ENCODE measurements at places on chromosomes 4 and X.

DNA sequence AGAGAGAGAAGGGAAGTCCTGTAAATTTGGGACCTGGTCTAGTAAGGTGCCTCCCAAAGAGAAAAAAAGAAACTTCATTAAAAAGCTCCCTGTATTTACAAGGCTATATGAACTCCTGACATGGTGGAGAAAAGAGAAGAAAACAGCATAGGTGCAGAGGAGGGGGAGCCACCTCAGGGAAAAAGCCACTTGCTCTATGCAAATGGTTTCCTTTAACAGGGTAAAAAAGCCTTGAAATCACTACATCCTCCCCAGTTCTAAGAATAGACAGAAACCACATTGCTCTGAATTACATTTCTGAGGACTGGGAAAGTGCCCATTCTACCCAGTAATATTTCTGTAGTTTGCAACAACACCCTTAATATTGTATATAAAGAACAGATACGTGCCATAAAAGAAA lies 165.5 kb downstream of the KLF8 start:
- DNase-seq = no peak

DNA sequence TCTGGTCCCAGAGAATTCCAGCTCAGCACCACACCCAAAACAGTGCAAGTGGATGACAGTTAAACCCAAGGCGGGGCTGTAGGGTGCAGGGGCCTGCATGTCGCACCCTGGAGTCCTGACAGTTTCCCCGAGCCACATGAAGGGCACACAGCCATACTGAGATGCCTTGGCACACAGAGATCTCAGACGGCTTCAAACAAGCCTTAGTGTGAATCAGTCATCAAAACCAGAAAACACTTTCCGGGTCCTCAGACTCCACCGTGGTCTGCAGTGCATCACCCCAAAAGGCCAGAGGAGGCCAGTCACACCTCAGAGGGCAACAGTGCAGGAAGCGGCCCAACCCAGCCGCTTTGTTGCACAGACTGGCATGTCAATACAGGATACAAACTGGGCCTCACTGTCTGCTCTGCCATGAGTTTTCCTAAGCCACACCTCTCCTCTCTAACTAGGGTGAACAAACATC lies 64.6 kb upstream of the ENPP6 start:
- DNase-seq = peak; percentile 72

DNA sequence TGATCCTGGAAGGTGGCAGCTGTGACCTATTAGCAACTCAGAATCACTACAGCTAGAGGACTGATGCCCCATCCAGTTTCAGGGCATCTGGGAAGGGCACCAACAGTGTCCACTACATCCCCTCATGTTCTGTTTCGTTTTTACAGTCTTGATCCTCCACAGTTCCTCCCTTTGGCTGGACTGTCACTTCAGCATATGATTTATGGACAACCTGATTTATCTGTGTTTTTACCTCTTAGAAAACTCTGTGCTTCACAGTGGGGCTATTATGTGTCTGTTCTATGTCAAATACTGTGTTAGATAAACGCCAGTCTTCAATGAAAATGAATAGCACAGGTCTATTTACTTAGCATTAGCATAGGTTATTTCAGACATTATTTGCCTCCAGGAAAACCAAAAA lies 63.1 kb upstream of the GRPR start:
- no peak for DNase-seq

DNA sequence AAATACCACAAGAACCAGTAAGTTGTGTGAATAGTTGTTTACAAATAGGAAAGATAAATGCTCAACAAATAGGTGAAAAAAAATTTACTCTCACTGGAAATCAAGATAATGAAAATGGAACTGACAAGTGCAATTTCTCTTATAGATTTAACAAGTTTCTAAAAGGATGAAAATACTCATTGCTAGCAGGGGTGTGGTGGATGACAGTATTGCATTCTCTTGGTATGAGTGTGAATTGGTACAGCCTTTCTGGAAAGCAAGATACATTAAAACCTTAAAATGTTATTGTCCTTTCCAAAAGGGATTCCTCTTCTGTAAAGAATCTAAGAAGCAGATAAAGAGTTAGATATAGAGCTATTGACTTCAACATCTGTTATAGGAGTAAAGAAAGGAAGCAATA lies 240.0 kb upstream of the RPS6KA3 start:
- no peak for DNase-seq

GRCh38 chrX:3807906-3808305 lies 94.5 kb upstream of the PRKX start:
- no peak for DNase-seq

- no peak for DNase-seq
Observed at GRCh38 chr4:155688211-155688610, 21.6 kb downstream of the GUCY1A1 start.

DNA sequence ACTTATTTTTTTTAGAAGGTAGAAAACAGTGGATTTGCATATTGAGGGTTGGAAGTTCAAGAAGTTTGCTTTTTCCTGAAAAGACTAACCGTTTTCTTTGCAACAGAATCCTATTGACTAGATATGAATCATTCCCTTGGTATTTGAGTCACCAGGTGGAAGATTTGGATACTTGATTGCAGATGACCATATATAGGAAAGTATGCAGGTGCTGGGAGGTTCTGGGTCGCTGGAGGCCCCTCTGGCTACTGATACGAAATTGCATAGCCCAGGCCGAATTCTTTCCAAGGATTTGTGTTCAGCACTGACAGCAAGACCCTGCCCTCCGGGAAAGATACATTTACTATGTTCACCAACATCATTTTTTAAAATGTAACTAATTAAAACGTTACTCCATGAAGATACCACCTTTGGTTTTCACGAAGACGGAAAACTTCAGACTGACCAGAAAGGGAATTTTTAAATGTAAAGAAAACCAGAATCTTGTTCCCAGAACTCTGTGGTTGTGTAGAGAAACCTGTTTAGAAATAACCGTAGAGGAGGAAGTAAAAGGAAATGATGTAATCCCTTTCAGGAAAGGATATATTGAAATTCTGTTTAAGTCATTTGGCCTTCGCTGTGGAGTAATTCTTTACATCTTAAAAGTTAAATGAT lies 946 bp downstream of the ANXA3 start:
- DNase-seq = peak; percentile 30

- DNase-seq = no peak
Observed at GRCh38 chr4:4269331-4269731, 20.6 kb downstream of the LYAR start.

DNA sequence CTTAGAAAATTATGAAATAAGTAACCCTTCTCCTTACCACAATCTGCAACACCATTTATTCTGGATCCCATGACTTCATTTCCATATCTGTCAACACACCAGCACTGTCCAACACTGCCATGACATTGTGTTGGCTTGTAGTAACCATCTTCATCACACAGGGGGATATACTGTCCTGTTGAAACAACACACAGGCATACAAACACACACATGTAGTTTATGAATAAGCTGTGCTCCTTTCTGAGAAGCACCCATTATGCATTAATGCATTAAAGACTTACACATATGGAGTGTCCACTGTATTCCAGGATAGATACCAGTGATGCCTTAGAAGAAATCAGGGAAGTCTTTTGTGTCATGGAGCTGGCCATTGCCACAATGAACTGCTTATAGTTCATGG lies 496.9 kb downstream of the SPOCK3 start:
- no peak for DNase-seq

- DNase-seq = no peak
Observed at GRCh38 chrX:126272795-126273497, 106.9 kb upstream of the DCAF12L2 start.

GRCh38 chrX:140701480-140701879 lies 8.1 kb upstream of the LINC00632 start:
- no peak for DNase-seq

DNA sequence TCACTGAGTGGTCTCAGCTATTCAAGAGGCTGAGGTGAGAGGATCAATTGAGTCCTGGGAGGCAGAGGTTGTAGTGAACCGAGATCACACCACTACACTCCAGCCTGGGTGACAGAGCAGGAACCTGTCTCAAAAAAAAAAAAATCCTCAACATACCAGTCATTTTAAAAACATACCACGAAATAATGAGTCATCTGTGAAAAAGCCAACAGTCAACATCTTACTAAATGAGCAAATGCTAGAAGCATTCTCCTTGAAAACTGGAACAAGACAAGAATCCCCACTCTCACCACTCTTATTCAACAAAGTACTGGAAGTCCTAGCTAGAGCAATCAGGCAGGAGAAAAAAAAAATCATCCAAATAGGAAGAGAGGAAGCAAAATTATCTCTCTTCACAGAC lies 104.0 kb upstream of the ARHGEF9 start:
- no peak for DNase-seq

GRCh38 chr4:72899214-72899613 lies 170.3 kb downstream of the COX18 start:
- DNase-seq = no peak

GRCh38 chr4:17817027-17817426 lies 6.2 kb downstream of the NCAPG start:
- no peak for DNase-seq

GRCh38 chr4:38949411-38950051 lies 81.9 kb downstream of the FAM114A1 start:
- DNase-seq = peak; percentile 18

DNA sequence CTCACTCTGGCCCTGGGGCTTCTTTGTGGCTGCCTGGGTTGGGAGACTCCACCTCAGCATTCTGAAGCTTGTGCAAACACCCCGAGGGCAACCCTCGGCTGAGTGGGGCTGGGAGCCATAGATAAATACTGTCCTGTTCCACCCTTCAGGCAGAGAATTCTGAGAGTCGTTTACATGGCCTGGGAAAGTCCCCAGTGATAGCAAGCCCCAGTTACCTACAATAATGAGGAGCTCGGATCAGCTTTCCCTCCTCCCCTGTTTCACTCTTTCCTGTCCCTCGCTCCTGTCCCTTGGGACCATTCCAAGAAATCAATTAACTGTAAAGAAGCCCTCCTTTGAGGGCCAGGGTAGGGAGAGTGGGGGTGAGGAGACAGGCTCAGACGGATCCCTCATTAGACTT lies 31.6 kb upstream of the DDX3X start:
- DNase-seq = no peak

DNA sequence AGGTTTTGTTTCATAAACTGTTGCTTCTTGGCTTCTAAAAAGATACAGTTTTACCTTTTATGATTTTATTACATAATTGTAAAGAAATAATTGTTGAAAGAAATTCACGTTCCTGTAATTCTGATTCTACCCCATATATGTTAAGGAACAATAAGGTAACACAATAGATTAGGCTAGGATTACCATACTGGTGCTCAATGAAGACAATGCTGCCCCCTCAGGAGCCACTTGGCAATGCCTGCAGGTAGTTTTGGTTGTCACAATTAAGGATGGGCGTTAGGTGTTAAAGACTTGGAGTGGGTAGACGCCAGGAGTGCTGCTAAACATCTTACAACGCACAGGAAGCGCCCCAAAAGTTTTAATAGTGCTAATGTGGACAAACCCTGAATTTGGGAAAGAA lies 133.2 kb downstream of the NLGN4X start:
- no peak for DNase-seq

GRCh38 chr4:145697332-145697731 lies 17.4 kb downstream of the C4orf51 start:
- DNase-seq = no peak

GRCh38 chr4:99722725-99723124 lies 65.1 kb upstream of the C4orf54 start:
- no peak for DNase-seq

GRCh38 chr4:146032234-146032860 lies 93.7 kb upstream of the ZNF827 start:
- no peak for DNase-seq

DNA sequence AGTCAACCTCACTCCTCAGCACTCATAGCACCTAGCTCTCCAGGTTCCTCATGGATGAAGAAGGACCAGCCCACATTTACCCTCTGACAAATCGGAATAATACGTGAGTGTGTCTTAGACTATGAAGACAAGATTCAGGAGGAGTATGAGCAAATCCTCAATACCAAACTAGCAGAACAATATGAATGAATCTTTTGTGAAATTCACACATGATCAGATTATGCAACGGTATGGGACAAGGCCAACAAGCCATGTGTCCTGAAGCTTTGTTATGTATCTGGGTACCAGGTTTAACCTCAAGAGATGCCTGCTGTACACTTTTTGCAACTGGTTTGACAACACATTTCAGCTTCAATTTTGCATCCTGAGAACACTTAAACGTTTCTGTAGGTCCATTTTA lies 300.1 kb downstream of the OPHN1 start:
- no peak for DNase-seq

GRCh38 chr4:6926081-6926480 lies 16.5 kb downstream of the TBC1D14 start:
- no peak for DNase-seq

DNA sequence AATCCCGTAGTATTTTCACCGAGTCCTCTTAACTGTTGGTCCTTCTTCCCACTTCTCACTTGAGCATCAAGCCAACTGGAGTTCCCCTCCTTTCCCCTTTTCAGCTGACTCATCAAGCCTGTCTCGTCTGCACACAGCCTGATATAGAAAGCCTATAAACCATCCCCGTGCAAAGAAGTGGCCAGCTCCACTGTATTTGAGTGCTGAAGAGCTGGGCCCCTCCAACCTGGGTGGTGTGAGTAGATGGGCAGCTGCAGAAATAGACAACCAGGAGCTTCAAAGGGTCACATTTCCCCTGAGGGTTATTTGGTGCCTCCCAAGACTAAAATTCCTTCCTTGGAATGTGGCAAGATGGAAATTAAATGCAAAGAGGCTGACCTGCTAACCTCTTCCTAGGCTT lies 199.7 kb downstream of the HS6ST2 start:
- DNase-seq = no peak

DNA sequence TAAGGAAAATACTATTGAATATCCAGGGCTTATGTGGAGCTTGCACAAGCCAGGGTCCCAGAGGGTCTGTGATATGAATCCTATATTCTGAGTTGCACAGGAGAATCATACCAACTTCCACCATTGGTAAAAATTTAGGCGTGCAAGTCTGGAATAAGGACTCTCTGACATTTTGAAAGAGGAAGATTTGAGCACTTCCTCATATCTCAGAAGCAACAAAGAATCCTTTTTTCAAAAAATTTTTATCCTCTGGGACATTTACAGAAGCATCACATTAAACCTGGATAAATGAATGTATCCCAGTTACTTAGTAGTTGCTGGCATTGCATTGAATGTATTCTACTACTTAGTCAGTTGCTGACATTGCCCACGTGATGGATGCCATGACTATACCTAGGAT lies 24.2 kb upstream of the CAMK2D start:
- no peak for DNase-seq

DNA sequence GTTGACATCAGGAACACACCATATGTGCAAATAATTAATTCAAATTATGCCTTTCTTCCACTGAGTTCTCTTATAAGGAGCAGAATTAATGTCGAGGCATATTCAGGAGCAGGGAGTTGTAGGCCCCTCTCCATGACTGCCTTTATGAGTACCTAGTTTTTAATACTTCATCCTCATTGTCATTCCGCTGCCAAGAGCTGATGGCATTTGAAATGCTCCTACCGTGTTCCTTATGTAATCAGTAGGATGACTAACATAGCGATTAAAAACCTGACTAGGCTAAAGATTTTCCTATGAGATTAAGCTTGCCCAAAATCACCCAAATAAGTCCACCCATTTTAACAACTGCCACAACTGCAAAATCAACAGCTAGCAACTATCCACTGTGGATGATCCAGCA lies 220.6 kb downstream of the DHX15 start:
- no peak for DNase-seq
